ENCODE measurements at places on chromosomes 1 and 21. TPM values are rescaled to one million over a fixed set of nuclear protein-coding genes. Genes with fewer than 3 reads are reported as not detected.

SAMSN1 gene
- total RNA-seq, result 48.4 TPM

SUMO3 gene
- total RNA-seq, result 77.6 TPM

KIF26B gene
- not detected for total RNA-seq

GJA9 gene
- total RNA-seq, result not detected

PEAR1 gene
- not detected for total RNA-seq

WNT4 gene
- not detected for total RNA-seq

DARS2 gene
- 43.1 TPM for total RNA-seq

CYP4B1 gene
- not detected for total RNA-seq

ITLN2 gene
- total RNA-seq, result not detected

LRRC8B gene
- total RNA-seq, result 41.1 TPM

LPAR3 gene
- total RNA-seq, result 0.36 TPM

SYCP1 gene
- total RNA-seq, result not detected

ARF1 gene
- 355 TPM for total RNA-seq

THEM5 gene
- not detected for total RNA-seq

HDGF gene
- total RNA-seq, result 357 TPM

KCNJ9 gene
- total RNA-seq, result not detected

IL12RB2 gene
- 86.9 TPM for total RNA-seq

NR5A2 gene
- not detected for total RNA-seq

COL9A2 gene
- total RNA-seq, result 11.7 TPM
